Activated T-cell treated with anti-CD3 and anti-CD28 coated beads, Interleukin-2, amount 50 U/mL, for 48 hours (primary cell): ENCODE measurements at places on chromosomes 4 and X.

DNA sequence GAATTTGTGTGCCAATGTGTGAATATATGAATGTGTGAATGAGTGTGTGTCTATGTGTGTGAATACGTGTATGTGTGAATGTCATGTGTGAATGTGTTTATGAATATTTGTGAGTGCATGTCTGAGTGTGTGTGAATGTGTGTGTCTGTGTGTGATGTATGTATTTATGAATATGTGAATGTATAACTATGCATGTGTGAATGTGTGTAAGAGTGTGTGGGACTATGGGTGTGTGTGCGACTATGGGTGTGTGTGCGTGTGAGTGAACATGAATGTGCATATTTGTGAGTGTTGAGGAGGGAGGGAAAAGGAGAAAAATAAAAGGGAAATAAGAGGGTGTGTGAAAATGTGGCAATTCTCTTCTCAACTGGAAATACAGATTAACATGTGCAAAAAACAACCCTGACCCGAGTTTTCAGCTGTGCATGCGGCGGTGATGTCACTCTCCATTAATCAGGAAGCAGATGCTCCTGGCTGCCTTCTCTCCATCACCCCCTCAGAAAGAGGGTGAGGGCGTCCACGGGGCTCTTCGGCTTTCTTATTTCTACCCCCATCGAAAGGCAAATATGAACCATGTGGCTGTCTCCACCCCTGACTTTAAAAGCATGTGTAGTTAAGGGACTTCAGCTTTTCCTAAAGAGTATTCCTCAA, 219.8 kb downstream of the MAML3 start:
- DNase-seq: no peak

- no peak for DNase-seq
These were observed 431.5 kb upstream of the BOD1L1 start for GRCh38 chr4:14059006-14059405.

DNA sequence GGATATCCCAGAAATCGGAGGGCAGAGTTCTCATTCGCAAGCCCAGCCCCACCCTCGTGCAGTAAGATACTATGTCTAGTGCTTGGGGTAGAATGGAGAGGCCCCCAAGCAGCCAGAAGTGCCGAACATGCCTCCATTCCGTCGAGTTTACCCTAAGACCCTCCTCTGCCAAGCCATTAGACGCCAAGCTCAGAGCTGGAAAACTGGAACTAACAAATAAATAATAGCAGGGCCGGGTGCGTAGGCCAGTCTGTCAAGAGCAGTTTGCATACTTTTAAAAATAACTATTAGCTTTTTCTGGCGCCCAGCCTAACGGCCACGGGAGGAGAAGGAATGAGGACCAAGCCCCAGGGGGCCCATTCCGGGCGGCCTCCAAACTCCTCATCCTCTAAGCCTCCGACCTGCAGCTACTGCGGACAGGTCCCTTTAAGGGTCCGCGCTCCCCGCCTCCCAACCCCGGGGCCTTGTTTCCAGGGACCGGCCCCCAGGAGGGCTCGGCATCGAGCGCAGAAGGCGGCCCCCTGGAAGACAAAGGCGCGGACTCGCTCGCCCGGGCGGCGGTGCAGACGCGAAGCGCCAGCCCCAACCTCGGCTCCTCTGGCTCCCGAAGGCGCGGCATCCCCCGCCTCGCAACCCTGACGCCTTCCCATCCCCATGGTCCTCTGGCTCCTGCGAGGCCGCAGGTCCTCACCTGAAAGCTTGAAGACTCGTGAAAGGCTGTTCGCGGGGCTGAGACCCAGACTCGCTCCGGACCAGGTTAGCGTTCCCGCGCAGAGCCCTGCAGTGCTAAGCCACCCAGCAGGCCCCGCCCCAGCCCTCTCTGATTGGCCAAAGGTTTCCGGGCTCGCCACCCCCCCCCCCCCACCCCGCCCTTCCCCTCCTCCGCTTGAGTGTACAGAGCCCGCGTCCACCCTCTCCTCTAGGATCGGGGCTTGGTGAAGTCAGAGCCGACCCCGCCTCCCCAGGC, at the start of gene TMSB15A:
TSS of gene TMSB15A (minus strand) at position 765 of the 967 bp plus-strand sequence.
- DNase-seq: peak; percentile 64

- no peak for DNase-seq
These were observed 295.8 kb downstream of the MAGEB5 start for GRCh38 chrX:26511589-26512363.

- no peak for DNase-seq
These were observed 173.9 kb upstream of the CENPE start for GRCh38 chr4:103372002-103372558.

DNA sequence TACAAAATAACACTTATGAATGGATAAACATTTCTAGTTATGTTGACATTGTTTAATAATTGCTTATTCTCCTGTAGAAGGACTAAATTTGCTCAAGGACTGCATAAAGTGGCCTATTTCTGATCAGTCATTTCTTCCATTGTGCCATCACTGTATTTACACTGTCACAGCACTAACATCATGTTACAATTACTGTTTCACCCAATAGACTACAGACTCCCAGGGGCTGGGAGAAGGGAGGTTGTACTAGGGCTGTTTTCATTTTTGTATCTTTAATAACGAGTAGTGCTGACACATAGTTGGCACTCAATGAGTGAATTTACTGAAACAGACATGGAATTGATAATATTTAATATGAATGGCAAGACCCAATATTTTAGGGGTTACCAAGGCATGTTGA, 139.5 kb downstream of the SLC10A7 start:
- no peak for DNase-seq

GRCh38 chr4:105551965-105552746, at the start of gene ARHGEF38:
Gene ARHGEF38 (plus strand): TSS chr4:105552620. CDS start chr4:105552766, 146 bp downstream.
- DNase-seq: no peak

DNA sequence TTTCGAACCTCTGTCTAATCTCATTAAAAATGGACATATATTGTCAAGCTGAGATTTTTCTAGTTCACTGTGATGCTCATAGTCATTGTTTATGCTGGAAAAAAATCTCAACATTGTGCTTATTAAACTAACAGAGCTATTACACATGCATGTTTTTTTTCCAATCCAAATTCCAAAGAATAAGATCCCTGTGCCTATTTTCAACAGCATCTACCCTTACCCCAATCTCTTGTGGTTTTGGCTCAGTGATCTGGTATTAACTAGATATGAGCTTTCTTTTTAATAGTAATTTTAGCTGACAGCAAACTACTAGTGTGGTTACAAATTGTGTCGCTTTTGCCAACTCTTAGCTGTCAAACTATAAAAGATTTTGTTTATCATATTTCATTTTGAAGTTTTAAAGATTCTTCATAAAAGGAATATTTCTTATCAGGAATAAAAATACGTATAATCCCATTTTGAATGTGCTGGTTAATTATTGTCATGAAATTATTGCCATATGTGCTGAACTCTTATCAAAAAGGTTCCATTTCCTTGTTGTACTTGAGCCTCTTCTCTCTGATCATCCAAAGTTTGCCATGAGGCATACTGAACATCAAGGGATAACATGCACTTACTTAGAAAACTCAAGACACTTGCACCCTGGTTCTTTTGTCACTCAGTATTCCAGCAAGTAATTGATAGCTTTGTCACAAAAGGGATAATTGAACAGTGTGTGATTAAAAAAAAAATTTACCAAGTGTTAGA, 241.2 kb downstream of the ARHGAP24 start:
- no peak for DNase-seq

GRCh38 chrX:9677098-9677739, 88.4 kb downstream of the GPR143 start:
- DNase-seq: peak; percentile 28

GRCh38 chr4:165472943-165473676, 94.3 kb downstream of the CPE start:
- DNase-seq: no peak

DNA sequence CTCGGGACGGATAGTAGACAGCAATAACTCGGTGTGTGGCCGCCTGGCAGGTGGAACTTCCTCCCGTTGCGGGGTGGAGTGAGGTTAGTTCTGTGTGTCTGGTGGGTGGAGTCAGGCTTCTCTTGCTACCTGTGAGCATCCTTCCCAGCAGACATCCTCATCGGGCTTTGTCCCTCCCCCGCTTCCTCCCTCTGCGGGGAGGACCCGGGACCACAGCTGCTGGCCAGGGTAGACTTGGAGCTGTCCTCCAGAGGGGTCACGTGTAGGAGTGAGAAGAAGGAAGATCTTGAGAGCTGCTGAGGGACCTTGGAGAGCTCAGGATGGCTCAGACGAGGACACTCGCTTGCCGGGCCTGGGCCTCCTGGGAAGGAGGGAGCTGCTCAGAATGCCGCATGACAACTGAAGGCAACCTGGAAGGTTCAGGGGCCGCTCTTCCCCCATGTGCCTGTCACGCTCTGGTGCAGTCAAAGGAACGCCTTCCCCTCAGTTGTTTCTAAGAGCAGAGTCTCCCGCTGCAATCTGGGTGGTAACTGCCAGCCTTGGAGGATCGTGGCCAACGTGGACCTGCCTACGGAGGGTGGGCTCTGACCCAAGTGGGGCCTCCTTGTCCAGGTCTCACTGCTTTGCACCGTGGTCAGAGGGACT, 5.7 kb upstream of the MSANTD1 start:
- no peak for DNase-seq

- DNase-seq: no peak
These were observed 44.2 kb downstream of the DLG3 start for GRCh38 chrX:70488856-70489255.

DNA sequence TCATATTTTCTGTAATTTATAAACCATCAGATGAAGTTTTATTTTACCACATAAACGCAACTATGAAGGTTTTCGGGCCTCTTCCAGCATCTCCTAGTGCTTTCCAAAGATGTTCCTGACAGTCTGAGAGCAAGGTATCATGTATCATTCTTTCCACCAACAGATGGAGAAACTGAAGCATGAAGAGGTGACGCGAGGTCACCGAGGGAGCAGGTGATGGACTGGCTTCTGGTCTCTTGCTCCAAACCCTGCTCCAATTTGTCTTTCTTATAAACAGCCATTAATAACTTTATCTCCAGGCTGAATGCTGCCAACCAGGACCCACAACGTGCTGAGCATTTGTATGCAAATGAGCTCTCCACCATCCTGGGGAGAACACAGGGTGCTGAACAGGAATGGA, 86.3 kb upstream of the MAML3 start:
- no peak for DNase-seq

DNA sequence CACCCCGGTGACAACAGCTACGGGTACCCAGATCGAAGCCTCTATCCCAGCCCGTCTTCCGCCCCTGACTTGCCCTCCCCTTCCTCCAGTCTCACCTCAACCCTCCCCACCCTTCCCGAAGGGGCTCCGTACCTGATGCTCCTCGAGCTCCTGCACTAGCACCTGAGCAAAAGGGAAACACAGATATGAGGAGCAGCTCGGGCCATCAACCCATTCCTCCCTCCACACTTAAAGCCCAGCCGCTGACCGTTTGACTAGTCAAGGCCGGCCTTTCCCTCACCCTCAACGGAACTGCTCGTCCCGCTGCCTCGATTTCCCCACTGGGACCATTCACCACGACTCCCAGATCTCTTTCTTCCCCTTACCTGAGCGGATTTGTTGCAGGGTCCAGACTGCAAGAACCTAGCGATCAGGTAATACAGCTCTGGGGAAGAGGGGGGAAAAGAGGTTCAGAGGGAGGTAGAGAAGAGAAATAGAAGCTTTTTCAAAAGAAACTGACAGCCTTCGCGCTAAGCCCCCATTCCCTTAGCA, 731 bp downstream of the BRWD3 start:
- DNase-seq: peak; percentile 43

DNA sequence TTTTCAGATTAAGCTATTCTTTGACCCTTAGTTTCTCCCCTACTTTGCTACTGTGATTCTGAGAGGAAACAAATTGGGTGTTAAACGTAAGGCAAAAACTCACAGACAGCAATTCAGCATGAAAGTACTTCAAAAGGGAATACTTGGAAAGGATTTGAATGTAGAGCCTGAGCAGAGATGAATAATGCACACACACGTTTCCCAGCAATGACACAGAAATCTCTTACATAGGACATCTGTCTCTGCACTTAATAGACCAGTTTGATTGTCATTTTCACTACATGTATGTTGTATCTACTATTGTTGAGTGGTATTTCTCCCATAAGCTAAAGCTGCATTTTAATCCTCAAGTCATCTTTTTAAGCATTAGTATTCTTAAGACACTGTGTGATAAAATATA, 166.1 kb upstream of the TEX13C start:
- DNase-seq: no peak

DNA sequence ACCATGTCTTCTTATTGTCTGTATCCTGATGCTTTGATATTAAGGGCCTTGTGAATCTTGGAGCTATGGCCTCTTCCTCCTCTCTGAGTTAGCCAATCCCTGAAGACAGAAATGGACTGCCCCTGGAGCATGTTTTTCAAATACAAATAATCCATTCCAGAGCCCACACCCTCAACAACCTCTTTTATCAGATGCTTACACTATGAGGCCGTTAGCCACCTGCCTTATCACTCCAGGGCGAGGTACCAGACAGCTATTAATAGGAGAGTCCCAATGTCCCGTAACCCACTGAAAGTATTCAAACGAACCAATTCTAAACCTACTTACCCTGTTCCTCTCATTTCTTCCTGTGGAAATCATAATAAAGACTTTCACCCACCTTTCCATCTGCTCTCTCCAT, 165.0 kb downstream of the ARHGAP24 start:
- no peak for DNase-seq

GRCh38 chrX:20530406-20530921, 263.8 kb upstream of the RPS6KA3 start:
- DNase-seq: peak; percentile 72

- no peak for DNase-seq
These were observed 144.5 kb downstream of the NPNT start for GRCh38 chr4:106039796-106040195.

- DNase-seq: no peak
These were observed 125.1 kb downstream of the PALLD start for GRCh38 chr4:168621806-168622589.

- DNase-seq: no peak
These were observed 75.7 kb downstream of the RBM47 start for GRCh38 chr4:40553995-40554394.

DNA sequence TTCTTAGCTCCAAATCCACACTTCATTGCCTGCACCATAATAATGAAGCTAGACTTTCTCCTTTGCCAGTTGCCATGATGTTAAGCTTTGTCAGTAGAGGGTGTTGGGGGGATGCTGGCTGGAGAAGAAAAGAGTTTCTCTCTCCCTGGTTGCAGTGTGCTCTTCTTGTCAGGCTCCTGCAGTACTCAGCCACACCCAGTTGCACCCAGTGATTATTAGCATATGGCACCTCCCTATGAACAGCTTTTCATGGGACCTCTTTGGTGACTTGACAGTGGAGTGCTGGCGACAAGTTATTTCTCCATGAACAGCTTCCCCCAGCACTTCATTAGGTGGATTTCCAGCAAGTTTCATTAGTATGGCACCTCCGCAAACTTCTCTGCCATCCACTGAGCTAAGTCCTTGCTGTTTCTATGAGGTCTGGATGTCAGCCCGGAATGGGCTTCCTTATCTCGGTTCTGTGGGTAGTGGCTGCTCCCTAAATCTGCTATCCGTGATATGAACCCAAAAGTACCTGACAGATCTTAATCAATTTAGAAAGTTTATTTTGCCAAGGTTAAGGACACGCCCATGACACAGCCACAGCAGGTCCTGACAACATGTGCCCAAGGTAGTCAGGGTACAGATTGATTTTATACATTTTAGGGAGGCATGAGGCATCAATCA, 18.8 kb upstream of the OTUD4 start:
- no peak for DNase-seq
